Activated CD4-positive, CD25-positive, alpha-beta regulatory T cell treated with anti-CD3 and anti-CD28 coated beads, Interleukin-2, amount 50 U/mL, for 16 hours (primary cell): ENCODE measurements at places on chromosomes 16 and 17.
A peak's percentile ranks its signal among the peaks of the same experiment; 100 is the strongest.

- DNase-seq: no peak
These were observed 1.4 kb downstream of the CBFA2T3 start for GRCh38 chr16:88975511-88976061.

DNA sequence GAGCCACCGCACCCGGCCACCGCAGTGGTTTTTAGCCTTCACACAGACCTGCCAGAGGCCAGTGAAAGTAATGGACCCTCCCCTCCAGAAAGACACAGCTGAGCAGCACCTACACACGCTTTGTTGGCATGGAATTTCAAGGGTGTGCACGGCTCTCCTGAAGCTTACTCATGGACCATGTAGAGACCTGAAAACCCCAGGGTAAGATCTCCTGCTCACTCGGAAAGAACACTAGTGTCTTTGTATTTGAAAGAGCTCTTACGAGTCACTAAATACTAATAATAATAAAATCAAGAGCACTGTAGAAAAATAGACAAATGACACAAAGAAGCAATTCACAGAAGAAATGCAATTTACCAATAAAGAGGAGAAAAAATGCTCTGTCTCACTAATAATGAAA, 20.0 kb downstream of the SLC43A2 start:
- no peak for DNase-seq

- no peak for DNase-seq
These were observed 34.9 kb upstream of the ENDOV start for GRCh38 chr17:80380068-80380467.

DNA sequence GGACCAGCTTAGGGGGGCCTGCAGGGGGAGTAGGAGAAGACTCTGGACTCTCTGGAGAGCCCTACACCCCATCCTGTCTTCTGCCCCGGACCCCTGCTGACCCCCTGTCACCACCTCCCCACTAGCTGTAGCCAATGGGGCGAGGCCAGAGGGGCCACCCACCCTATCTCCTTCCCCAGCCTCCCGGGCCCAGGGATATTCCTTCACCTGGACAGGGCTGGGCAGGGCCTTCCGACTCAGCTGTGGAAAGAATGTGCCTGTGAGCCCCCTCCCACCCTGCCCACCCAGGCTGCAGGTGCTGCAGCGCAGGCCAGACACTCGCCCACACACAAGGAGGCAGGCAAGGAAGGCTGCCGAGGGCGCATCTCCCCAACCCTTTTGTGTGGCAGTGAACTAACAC, 23.0 kb downstream of the TSPOAP1 start:
- no peak for DNase-seq

DNA sequence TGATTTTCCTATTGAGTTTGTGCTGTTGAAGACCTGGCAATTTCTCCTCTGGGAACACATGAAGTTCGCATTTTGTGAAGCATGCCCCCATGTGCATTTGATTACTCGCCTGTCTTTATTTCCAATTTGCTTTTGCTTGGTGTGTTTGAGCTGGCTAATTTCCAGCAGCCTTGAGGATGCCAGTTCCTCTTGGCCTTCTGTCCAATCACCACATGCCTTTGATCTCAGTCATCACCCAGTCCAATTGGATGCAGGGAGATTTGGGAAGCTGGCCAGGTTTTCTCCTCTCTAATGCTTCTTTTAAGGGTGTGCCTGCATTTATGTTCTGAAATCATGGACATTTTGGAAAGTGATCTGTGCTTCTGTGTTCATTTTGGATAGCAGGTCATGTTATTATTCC, 3.8 kb upstream of the TMEM100 start:
- DNase-seq: no peak

- DNase-seq: no peak
These were observed 25.2 kb downstream of the DNAH2 start for GRCh38 chr17:7742729-7743128.

GRCh38 chr17:47604598-47604927, 45.2 kb upstream of the KPNB1 start:
- no peak for DNase-seq

- DNase-seq: no peak
These were observed 698 bp downstream of the UBE2G1 start for GRCh38 chr17:4365628-4366326.

DNA sequence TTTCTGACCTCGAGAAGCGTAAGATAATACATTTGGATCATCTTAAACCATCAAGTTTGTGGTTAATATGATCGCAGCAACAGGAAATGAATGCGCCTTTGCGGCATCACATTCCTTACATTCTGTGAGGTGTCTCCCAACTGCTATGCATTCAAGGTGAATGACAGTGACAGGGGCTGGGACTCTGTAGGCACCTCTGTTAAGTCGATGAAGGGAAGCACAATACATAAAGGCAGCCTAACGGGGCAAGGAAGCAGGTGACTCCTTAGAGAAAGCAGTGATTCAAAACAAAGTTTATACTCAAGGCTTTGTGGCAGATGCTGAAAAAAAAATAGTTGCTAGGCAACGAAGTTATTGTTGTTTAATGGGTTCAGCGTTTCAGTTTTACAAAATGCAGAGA, 21.6 kb upstream of the EVPL start:
- DNase-seq: no peak

DNA sequence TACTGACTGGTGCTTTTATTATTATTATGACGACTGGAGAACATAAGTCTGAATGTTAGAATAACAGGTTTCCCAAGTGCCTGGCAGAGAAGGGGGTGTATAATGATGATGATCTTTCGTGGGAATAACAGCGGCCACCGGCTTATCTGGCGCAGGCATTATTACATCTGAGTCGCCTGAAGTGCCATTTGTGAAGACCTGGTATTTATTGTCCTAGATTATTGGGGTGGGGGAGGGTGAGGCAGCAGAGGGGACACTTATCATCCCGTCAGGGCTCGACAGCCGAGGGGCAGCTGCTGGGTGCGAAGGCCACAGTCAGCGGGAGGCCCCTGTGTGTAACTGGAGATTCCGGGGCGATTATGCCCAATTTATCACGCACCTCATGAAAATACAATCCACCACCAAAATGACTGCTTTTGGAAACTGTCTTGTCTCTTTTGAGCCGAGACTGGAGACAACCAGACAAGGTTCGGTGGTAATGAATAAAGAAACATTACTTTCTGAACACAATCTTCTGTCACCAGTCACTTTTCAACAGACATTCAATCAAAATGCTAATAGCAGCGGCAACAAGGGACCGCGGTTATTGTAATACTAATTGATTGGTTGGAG, 199.3 kb downstream of the CCDC182 start:
- DNase-seq: no peak

DNA sequence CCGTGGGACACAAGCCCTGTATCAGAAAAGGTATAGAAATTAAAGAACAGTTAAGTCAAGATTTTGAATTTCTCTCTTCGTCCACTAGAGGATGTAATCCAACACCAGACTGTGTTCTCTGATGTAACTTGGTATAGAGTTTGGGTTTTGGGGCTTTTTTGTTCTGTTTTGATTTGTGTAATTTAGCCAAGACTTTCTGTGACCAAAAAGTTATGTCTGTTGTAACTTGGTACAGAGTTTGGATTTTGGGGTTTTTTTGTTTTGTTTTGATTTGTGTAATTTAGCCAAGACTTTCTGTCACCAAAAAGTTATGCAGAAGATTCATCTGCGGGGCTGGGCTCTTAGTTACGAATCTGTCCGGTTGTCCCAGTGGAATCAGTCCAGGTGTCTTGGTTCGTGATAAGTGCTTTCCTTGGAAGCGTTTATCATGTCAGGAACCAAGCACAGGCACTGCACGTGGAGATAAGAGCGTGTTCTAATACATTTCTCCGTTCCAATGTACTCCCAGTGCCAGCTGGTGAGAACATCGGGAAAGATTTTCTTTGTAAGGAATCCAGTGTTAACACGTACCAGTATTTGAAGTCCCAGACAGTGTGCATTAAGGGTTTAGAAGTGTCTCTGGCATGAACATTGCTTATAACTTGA, 44.1 kb upstream of the SEC14L1 start:
- DNase-seq: no peak

DNA sequence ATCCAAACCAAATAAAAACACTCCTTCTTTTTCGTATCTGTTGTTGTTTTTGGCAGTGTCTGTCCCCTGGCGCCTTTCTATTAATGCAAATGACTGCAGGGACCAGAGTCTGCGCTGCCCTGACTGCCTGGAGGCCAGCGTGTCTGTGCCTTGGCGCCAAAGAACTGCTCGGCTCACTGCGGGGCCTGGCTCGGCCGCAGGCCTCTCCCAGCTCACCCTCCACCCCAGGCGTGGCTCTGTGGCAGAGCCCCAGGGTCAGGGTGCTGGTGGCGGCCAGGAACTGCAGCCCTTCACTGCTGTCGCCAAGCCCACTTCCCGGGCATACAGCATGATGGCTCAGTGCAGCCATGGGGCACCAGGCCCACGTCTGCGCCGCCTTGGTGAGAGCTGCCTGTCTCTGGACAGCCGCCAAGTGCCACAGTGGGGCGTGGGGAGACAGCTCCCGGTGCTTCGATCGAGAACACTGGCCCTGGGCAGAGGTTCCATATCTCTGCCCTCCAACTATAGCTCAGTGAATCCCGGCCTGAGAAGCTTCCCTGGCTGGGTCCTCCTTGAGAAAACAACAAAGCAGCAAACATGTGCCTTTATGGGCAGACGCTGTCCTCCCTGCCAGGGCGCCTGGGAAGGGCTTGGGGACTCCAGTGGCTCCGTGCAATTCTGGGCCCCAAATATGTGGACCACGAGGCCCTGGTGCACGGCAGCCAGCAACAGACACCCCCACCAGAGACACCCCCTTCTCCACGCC, 11.1 kb downstream of the CANT1 start:
- DNase-seq: no peak

- DNase-seq: no peak
These were observed 28.3 kb downstream of the RTN4RL1 start for GRCh38 chr17:1996800-1997288.

DNA sequence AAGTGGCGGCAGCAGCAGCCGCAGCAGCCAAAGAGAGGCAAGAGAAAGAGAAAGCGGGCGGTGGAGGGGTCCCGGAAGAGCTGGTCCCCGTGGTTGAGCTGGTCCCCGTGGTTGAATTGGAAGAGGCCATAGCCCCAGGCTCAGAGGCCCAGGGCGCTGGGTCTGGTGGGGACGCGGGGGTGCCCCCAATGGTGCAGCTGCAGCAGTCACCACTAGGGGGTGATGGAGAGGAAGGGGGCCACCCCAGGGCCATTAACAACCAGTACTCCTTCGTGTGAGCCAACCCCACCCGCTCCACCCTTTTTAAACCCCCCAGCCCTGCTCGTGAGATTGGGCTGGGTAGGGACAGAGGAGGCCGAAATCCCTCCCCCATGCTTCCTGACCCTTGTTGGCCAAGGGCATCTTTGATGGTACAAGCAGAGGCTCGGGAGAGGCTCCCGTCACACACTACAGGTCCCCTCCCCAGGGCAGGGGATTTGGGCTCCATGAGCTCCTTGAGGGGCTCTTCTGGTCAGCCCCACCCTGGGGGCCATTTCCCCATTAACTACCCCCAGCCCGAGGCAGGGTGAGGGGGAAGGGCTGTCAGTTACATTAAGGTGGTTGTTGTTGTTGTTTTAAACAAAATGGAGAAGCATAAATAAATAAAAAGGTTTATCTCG, 4.6 kb upstream of the ATP2A1 start:
- peak; percentile 25 for DNase-seq

DNA sequence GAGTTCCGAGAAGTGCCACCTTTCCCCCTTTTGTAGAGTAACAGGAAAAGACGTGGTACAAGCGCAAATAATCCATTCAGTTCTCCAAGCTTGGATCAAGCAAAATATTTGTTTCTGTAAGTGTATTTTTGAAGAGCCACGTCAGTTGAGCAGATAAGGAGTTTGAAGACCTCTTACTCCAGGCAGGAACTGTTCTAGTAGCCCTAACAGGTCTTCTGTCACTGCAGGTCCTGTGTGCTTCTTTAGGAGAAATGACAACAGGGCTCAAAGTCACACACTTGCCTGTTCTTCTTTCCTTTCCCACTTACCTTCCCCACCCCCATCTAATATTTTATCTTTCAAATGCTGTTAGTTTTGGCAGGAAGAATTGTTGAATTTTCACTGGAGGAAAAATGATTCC, 93.9 kb downstream of the CLEC16A start:
- no peak for DNase-seq

- DNase-seq: no peak
These were observed 5.7 kb downstream of the CANT1 start for GRCh38 chr17:79003661-79004411.

GRCh38 chr16:77556201-77556873, 121.5 kb upstream of the ADAMTS18 start:
- no peak for DNase-seq

GRCh38 chr17:6476810-6477179, 32.5 kb downstream of the PIMREG start:
- no peak for DNase-seq

- DNase-seq: no peak
These were observed at the start of gene HS3ST4 for GRCh38 chr16:25691519-25692091. Gene HS3ST4, plus strand, starts transcription at chr16:25691959.

DNA sequence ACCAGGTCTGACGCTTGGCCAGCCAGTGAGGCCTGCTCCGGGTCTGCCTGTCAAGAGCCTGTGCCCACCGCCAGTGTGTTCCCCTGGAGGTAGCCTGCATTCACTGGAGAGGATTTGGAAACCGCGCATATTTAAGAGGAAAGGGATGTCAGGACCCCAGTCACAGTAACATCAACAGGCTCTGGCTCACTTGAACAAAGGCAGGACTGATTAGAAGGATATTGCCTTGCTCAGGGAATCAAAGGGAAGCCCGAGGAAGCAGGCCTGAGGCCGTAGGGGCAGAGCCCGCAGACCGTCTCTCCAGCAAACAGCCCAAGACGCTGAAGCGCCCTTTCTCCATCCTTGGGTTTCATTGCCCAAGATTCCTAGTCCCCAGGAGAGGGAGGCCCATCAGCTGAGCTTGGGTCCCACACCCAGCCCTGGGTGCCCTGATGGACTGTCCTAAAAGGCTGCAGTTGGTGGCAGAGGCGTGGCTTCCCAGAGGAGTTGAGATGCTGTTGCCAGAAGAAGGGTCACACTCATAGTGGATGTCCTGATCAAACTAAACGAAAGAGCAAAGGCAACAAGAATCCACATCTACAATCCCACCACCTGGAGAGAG, 23.2 kb downstream of the NT5M start:
- DNase-seq: no peak

DNA sequence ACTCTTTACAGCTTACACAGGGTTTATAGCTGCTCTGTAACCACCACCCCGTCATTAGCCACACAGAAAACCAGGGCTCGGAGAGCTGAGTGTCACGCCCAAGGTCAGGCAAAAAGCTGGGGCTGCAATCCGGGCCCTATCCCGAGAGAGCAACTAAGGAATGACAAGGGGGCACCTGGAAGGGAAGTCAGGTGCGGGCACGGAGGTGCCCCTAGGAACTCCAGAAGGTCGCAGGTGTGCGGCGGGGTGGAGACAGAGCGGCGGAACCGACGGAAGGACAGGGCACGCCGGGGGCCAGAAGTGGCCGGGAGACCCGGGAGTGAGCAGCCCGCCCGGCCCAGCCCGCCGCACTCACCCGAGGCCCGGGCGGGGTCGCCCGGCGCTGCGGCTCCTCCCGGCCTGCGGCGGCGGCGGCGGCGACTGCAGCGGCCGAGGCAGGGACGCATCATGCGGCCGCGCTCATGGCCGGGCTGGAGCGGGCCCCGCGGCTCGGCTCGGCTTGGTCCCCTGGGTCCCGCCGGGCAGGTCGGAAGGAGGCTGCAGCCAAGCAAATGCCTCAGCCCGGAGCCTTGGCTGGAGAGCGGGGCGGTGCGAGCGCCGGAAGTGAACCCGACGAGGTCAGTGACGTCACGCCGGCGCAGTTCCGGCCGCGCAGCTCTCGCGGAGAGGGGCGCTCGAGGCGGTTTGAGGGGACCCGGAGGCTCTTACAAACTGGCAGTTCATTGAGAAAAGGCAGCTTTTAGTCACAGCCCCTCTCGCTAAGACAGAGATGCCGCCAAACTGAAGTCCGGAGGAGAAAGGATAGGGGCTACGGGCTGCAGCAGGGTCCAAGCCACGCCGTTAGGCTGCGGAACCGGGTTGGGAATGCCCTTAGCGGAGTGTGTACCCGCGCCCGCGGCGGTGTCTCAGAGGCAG, at the start of gene ZDHHC7:
TSS of gene ZDHHC7 (minus strand) at position 605 of the 915 bp plus-strand sequence. CDS start 20,917 bp downstream, outside the sequence.
- peak; percentile 70 for DNase-seq

GRCh38 chr16:13397126-13397525, 495.7 kb downstream of the SHISA9 start:
- DNase-seq: no peak
